ENCODE measurements at places on chromosomes 6 and 20. TPM values are rescaled to one million over a fixed set of nuclear protein-coding genes. Genes with fewer than 3 reads are reported as not detected.

DOK5 gene
- 0.14 TPM for total RNA-seq

LRFN2 gene
- total RNA-seq, result not detected

ERVFRD-1 gene
- total RNA-seq, result 0.22 TPM

EYA2 gene
- total RNA-seq, result 0.57 TPM

FAM209B gene
- total RNA-seq, result not detected

SLC35B3 gene
- 25.1 TPM for total RNA-seq

ZBTB9 gene
- 5.5 TPM for total RNA-seq

COL19A1 gene
- total RNA-seq, result 1.9 TPM

EYS gene
- under 0.01 TPM for total RNA-seq

SIRPA gene
- 14.9 TPM for total RNA-seq

CCDC170 gene
- under 0.01 TPM for total RNA-seq

MCCD1 gene
- total RNA-seq, result not detected

RAB5IF gene
- total RNA-seq, result 87.8 TPM

SGK2 gene
- 0.22 TPM for total RNA-seq
